NCI-H526 treated with DMSO at 0.1 percent for 48 hours (cell line): ENCODE measurements at places on chromosomes 12 and 14.

GRCh38 chr12:88451205-88451604, 129.1 kb downstream of the KITLG start:
- DNase-seq: no peak

GRCh38 chr14:30339311-30339901, 219.6 kb upstream of the G2E3 start:
- no peak for DNase-seq

- peak; percentile 51 for DNase-seq
Observed at GRCh38 chr12:55927588-55928502, at the start of gene PYM1. Gene PYM1 (minus strand): TSS chr12:55927894. CDS start chr12:55927761, 133 bp downstream.

- DNase-seq: no peak
Observed at GRCh38 chr14:81033698-81034240, 78.3 kb downstream of the TSHR start.

- DNase-seq: no peak
Observed at GRCh38 chr12:76545486-76545885, 14.1 kb downstream of the OSBPL8 start.

DNA sequence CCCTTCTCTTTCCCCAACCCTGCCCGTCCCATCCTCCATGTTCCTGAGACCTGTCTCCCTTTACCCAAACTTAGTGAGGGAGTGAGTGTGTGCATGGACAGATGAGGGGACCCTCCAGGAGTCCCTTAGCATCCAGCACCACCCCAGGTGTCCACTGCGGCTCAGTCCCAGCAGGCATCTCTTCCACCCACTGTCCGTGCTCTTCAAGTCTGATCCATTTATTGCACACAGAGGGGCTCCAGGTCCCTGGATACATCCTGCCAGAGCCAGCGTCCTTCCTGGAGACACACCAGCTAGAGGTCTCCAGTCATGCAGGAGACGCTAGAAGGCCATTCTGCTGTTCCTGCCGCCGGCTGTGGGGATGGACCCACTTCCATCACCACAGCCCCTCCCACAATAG, 239.2 kb downstream of the ADGRD1 start:
- DNase-seq: no peak

DNA sequence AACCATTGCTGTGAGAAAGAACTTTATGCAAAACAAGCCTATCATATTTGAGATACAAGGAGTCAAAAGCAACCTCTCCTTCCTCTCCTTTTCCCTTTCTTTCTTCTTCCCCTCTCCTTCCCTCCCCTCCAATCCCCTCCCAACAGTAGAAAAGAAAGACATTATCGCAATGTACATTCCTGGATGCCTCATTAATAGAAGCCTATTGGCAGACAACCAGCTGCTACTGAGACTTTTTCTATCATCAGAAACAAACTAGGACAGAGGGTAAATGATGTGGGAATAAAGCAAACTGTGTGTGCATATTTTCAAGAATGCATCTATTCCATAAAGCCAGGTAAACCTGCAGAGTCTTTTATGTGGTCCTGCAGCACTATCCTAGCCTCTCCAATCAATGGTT, 237.2 kb downstream of the ITPR2 start:
- DNase-seq: no peak

GRCh38 chr14:104253223-104253822, 114.9 kb downstream of the KIF26A start:
- DNase-seq: no peak

GRCh38 chr12:122028905-122029560, 7.3 kb downstream of the BCL7A start:
- no peak for DNase-seq

DNA sequence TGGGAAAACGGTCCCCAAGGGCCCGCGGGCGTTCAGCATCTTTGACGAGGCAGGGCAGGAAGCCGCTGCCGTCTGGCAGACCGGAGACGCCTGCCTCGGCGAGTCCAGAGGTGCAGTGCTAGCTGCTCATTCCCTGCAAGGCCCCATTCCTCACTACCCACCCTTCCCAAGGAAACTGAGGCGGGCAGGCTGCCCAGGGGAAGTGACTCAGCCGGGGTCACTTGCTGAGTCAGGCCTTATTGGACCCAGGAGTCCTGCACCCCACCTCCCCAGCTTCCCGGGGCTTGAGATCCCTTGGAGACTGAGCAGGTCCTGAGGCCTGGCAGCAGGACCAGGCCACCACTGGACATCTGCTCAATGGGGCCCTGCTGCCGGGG, 3.7 kb downstream of the SH2B3 start:
- no peak for DNase-seq

DNA sequence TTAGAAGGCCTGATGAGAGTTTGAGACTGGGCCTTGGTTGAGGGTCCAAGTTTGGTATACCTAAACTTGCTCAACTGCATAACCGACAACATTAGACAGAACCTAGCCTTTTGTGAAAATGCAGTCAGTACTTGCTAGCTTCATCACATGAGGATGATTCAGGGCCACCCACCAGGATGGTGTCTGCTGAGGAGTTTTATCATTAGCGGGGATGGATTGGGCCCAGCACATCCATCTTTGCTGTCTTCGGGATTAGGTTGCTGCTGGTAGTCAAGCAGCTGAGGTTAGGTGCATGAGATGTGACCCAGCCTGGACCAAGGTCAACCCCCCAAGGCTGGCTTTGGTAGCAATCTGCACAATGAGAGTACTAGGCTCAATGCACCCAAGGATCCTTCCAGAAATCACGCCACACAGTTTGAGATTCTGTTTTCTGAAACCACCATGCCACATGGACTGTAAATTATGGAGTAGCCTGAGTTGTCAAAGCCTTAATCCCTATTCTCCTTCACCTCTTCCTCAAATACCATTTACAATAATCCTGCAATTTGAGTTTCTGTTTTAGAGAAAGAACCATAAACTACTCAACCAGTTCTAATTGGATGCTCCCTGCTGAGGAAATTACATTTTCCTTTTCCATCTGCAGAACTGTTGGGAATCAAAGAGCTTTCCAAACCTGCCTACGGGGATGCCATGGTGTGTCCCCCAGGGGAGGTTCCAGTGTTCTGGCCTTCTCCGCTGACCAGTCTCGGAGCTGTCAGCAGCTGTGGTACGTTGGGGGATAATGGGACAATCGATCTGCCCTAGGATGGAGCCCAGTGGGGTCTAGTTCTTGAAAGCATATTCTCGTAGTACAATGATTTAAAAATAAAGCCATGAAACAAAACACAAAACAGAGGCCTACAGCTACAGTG, 61.7 kb downstream of the DGLUCY start:
- no peak for DNase-seq

DNA sequence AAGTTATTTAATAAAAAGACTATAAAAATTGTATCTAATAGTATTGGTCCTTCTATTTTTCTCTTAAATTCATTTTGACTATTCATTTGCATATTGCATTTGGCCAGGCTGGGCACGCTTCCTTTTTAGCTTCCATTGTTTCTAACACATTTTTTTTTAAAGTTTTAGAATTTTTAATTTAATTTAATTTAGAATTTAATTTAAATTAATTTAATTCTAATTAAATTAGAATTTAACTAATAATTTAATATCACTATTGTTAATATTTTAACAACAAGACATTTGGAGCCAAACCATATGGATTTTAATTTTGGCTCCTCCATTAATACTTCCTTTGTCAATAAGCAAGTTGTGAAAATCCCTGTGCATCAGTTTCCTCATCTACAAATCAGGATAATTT, 856.9 kb upstream of the SEL1L start:
- DNase-seq: no peak

DNA sequence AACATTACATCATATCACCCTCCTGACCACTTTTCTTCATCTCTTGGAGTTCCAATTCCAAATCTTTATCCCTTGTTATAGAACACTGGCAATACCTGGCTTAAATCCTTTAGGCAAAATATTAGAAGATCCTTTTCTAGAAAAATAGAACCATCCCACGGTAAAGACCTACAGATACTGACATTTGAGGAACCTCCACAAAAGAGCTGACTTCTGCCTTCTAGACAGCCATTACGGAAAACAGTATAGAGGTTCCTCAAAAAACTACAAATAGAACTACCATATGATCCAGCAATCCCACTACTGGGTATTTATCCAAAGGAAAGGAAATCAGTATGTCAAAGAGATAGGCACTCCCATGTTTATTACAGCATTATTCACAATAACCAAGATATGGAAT, 241.7 kb upstream of the AMIGO2 start:
- no peak for DNase-seq

DNA sequence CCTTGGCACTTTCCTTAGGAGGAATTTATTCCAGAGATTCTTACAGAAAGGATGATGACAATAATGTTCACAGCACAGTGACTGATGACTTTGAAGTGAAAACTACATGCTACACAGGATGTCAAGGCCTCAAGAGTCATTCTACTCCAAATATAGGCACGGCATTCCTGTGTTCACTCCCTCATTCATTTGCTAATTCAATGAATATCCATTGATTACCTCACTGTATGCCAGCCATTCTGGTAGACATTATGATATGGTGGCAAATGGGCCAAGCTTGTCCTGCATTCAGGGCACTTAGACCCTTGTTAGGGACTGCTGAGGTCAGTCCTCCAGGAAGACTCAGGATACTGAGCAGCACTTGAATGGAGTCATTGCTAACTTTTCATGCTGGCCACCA, 48.0 kb downstream of the FOXN4 start:
- no peak for DNase-seq

GRCh38 chr14:68243450-68244010, 424.0 kb downstream of the RAD51B start:
- DNase-seq: no peak

DNA sequence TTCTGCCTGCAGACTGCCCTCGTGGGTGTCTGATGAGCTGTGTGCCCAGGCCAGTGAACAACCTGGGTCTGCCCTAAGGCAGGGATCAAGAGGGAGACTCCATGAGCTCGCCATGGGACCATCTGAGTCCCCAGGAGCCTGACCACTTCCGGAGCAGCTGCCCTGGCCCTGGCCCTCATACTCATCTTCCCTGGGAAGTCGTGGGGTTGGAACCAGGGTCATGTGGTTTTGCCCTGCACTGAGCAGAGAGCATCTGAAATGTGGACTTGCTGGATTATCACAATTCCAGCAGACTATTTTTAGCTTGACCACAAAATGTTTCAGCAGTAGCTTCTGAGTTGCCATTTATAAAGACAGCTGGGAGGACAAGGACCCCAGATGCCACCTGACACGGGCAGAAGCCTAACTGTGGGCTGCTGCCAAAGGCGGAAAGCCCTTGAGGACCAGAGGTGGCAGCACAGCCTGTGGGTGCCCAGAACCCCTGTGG, 6.7 kb downstream of the BTBD6 start:
- DNase-seq: no peak

DNA sequence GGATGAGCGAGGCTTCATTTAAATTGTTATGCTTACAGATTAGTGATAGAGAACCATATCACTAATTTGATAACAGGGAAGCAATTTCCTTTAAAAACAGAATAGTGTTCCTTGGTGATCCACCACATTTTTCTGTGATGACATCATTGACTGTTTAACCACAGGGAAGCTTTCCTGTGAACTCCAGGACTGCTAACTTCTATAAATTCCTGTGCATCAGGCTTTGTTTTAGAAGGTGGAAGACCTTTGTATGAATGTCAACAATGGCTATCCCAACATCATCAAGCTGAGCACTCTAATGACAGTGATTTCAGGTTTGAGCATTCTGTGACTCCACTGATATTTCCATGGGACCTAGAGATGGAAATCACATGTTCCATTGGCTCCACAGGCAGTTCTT, 177.1 kb downstream of the RMST start:
- no peak for DNase-seq

DNA sequence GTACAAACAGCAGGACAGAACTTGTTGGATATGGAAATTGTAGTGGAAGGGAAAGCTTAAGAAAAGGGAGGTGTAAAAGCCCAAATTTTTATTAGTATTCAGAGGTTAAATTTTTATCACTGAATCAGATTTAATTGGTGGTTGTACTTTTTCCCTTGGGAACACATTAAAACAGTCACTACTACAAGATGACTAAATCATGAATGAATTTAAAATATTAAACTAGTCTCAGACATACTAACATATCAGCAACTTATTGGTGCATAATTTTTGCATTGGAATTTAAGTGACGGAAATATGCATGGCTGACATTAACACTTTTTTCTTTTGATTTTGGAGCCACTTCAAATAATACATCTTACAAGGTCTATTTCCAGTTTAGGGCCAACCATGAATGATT, 27.6 kb downstream of the SAMD4A start:
- no peak for DNase-seq

DNA sequence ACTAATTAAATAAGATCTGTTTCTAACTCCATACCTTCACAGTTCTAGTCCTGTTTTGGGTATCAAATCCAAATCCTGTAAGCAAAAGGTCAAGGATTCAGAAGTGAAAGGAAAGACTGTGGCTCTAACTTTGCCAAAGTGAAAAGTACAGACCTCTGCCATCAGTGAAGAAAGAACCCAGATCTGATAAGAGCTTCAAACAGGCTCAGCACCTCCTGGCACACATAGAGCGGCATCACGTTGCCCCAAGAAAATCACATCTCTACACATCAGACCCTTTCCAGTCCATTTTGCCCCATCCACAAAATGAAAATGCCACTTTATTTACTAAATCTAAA, 23.2 kb downstream of the CLIP1 start:
- no peak for DNase-seq

GRCh38 chr14:61488417-61489401, 167.3 kb downstream of the PRKCH start:
- no peak for DNase-seq

- DNase-seq: no peak
Observed at GRCh38 chr14:65850429-65851135, 438.1 kb downstream of the FUT8 start.

- DNase-seq: no peak
Observed at GRCh38 chr12:3483089-3483488, 7.9 kb upstream of the PRMT8 start.

GRCh38 chr12:53225635-53226424, 6.2 kb downstream of the RARG start:
- no peak for DNase-seq
